ENCODE measurements at places on chromosomes 13 and 19.

DNA sequence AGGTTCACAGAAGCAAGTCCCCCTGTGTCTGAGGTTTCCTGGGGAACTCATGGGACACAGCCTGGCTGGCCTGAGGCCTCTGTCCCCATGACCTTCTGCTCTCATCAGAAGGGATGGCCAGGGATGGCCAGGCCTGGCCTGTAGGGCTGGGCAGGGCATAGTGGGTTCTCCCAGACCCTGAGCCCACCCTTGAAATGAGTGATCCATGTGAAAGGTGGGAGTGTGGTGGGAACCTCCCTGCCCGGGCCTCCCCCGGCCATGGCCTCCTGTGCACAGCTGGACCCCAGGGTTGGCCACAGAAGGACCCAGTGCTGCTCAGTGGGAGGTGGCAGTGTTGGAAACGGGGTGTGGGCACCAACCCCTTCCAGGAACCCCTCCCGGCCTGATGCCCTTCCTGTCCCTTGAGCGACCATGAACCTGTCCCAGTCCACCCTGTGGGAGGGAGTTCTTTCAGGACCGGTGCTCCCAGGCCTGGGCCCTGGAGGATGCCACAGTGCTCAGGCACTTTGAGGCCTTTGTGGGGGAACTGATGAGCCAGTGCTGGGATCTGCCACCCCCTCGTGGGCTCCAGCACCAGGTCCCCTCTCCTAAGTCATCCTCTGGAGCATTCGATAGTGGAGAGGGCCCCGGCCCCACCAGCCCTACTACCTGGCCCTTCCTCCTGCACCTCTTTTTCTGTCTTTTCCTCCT lies 15.5 kb upstream of the ZNF14 start:
- no peak for DNase-seq

- DNase-seq, result no peak
Observed at GRCh38 chr19:8386990-8387389, 3.2 kb upstream of the RAB11B start.

DNA sequence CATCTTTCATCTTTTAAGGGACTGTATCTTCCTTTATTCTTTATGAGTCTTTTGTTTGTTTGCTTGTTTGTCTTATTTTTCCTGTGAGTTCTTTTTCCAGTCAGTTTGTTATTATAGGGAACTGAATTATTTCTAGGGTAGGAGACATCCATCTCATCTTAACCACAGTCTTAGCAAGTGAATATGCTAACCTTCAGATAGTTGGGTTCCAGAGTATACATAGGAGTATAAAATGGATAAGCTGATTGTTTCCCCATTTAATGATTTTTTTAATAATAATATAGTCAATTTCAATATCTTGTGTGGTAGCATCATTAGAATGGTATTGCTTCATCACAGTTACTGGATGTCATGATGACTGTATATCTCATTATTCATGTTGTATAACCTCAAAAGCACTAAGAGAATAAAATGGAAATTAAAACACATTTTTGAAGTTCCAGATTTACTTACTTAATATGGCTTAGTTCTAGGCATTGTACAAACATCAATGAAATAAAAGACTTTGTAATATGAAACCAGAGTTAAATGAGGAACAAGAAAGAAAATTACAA lies 33.0 kb downstream of the GPC6 start:
- no peak for DNase-seq

DNA sequence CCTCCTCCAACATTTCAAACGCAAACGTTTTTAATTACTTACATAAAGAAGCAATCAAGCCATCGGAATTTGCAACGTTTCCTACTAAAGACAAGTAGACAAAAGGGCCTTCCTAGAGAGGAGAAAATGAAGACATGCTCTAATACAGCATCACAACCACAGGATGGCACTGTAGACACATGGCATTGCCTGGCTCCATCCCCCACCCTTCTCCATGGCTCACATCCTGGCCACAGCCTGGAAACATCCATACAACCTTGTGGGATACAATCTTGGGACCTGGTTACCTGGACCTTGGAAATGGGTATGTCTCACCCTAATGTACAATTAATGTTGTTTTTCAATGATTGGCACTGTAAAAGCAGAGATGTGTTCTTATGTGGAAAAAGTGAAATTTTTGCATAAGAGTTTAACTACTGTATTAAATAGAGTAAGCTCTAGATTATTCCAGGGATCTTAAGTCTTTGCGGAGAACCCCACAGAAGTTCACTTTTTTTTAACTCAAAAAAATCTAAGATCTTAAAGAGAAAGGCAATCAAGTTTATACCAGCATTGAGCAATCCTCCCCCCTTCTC lies 21.5 kb downstream of the EBPL start:
- peak; percentile 24 for DNase-seq

DNA sequence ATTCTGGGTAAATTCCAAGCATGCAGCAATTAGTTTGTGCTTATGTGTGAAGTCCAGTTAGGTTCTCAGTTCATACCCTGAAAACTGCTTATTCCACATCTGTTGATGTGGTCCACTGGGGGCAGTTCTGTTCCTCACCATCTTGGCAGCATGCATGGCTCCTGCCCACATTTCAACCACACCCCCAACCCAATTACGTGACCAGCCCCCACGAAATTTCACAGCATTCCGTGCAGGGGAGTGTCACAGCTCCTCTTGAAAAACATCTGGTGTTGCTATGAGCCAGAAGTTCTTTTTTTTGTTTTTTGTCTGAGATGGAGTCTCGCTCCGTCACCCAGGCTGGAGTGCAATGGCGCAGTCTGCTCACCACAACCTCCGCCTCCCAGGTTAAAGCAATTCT lies 9.1 kb upstream of the ERVK3-1 start:
- DNase-seq, result no peak

GRCh38 chr19:47266401-47266941 lies 8.2 kb upstream of the INAFM1 start:
- DNase-seq, result no peak

- DNase-seq, result no peak
Observed at GRCh38 chr13:36108954-36109353, 22.2 kb downstream of the DCLK1 start.

GRCh38 chr13:78826312-78826711 lies 167.4 kb upstream of the OBI1 start:
- DNase-seq, result no peak

DNA sequence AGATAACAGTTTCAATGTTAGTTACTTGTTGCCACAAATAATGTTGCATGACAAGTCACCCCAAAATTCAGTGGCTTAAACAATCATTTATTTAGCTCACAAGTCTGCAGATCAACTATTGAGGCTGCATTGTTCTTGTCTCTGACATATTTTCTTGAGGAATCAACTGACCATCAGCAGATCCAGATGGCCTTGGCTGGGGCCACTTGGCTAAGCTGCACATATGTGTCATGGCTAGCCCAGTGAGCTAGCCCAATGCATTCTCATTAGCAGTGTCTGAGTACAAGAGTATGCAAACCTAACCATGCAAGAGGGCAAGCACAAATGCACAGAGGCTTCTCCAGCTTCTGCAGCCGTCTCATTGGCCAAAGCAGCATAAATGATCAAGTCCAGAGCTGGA lies 180.4 kb downstream of the DNAJC15 start:
- DNase-seq, result no peak

- DNase-seq, result no peak
Observed at GRCh38 chr13:98975822-98976261, 2.0 kb downstream of the DOCK9 start.

DNA sequence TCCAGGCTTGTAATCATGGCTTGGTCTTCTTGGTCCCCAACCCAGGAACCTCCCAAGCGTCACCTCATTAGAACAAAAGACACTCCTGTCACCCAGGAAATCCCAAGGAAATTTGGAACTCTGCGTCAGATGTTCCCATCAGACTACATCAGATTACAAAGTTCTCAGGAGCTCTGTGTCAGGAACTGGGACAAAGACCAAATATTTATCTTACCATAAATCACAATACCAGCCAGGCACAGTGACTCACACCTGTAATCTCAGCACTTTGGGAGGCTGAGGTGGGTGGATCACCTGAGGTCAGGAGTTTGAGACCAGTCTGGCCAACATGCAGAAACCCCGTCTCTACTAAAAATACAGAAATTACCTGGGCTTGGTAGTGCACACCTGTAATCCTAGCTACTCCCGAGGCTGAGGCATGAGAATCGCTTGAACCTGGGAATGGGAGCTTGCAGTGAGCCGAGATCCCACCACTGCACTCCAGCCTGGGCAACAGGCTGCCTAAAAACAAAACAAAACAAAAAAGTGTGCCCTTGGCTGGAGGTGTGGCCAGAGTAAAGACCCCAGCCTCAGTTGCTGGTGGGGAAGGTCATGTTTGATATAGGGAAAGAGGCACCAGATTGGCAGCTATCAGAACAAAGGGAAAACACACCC lies 16.7 kb upstream of the CCDC124 start:
- no peak for DNase-seq

DNA sequence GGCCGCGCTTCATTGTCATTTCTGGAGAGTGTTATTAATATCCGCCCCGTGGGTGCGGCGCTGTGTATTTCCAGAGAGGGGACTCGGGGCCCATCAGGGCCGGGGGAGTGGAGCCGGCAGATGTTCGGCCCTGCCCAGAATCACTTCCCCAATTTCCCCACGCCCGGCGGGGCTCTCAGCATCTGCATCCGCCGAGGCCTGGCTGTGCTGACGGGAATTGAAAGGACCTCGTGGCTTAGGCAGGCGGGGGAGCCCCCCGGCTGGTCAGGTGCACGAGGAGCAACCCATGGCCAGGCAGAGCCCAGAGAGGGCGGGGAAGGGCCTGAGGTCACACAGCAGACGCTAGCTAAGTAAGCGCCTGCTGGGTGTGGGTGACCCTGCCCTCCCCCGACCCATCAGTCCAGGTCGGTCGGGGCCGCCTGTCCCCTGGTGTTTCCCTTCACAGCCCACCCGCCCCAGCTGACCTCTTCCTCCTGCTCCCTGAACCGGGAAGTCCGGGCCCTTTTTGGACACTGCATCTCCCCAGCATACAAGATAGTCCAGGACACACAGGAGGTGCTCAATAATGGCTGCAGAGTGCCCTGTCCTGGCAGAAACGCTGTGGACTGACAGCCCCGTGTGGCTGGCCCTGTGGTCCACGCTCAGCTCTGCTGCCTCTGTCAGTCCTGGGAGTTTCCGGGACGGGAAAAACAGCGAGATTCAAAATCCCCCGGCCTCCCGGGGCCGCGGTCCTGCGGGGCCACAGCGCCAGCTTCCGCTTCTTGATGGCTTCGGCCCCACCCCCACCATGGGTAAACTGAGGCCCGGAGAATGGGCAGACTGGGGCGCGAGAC lies 22.1 kb downstream of the ARID3A start:
- no peak for DNase-seq

DNA sequence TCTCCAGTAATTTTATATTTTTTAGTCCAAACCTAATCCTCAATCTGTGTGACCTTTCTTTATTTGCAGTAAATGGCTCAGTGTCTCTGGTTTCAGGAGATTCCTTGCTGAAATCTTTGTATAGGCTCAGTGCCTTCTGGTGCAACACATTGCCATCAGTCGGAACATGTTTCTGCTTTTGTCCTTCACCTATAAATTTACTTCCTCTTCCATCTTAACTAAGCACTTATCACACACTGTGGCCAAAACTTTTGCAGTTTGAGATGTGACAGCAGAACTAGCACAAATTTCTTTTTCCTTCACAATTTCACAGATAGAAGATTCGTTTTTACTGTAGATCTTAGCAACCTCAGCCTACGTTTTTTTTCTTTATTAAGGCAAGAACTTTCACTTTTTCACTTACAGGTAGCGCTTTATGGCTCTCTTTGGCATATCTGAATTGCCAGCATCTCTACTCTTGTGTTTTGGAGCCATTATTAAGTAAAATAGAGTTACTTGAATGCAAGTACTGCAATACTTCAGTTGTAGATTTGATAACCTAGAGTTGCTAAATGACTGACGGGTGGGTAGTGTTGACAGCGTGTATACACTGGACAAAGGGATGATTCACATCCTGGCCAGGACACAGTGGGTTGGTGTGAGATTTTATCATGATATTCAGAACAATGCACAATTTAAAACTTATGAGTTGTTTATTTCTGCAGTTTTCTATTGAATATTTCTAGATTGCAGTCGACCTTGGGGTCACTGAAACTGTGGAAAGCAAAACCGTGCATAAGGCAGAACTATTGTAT lies 44.3 kb downstream of the NDFIP2 start:
- no peak for DNase-seq

DNA sequence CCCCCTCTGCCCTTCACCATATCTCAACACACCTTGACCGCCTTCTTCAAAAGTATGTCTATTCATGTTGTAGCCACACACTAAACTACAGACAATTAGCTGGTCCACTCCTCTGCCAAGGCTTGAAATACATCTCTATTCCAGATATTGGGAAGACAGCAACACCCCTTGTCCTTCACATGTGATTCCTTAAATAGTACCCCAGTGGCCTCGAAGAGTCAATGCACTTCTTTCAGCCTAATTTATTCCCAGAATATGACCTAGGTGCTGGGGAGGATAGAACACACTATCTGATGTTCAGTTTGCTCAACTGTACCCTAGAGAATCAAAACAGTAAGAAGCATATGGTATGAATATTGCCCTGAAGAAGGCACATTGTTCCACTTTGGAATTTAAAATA lies 82.4 kb upstream of the DACH1 start:
- DNase-seq, result no peak

GRCh38 chr13:35797991-35798390 lies 321.5 kb upstream of the MAB21L1 start:
- no peak for DNase-seq

- DNase-seq, result no peak
Observed at GRCh38 chr13:113882716-113883115, 18.8 kb upstream of the GAS6 start.

- no peak for DNase-seq
Observed at GRCh38 chr19:12937093-12937926, 1.1 kb upstream of the CALR start.

GRCh38 chr13:29465741-29466293 lies 129.7 kb downstream of the SLC7A1 start:
- DNase-seq, result no peak

- DNase-seq, result peak; percentile 82
Observed at GRCh38 chr19:29687244-29687896, 22.1 kb downstream of the PLEKHF1 start.

DNA sequence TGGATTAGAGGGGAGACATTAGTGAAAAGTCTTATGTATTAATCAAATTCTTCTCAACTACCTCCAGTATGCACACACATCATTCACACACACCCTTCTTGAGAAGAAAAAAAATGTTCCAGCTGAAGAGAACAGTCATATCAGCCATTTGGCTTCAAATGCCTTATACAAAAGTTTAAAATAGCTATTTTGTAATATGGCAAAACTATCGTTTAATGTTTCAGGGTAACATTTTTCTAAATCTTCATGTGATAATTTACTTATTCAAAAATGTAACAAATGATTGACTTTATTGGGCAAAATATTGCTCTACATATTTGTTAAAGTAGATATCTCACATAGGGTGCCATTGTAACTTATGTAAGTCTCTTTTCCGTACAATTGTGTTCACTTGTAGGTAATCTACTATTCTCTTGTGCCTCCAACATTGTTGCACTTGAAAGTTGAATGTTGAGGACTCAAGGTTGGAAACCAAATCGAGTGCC lies 13.6 kb downstream of the ZIC2 start:
- no peak for DNase-seq

Data from activated CD4-positive, alpha-beta T cell treated with anti-CD3 and anti-CD28 coated beads for 48 hours (primary cell).